ENCODE measurements at places on chromosomes 5 and 9.

DNA sequence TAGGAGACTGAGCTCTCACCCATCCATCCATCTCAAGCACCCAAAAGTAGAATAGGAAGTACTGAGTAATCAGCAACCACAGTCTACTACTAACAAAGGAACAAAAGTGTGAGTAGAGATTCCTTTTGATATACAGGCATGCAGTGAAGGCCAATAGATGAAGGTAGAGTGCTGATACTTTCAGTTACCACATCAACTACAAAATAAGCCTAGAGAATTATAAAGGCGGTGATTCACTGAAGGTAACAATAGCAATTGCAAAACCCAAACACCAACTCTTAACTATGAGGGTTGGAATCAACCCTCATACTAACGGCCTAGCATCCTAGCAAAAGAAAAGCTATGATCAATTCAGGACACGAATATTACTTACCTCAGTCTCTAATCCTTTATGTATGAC, 992.6 kb downstream of the DNAH5 start:
- no peak for DNase-seq

DNA sequence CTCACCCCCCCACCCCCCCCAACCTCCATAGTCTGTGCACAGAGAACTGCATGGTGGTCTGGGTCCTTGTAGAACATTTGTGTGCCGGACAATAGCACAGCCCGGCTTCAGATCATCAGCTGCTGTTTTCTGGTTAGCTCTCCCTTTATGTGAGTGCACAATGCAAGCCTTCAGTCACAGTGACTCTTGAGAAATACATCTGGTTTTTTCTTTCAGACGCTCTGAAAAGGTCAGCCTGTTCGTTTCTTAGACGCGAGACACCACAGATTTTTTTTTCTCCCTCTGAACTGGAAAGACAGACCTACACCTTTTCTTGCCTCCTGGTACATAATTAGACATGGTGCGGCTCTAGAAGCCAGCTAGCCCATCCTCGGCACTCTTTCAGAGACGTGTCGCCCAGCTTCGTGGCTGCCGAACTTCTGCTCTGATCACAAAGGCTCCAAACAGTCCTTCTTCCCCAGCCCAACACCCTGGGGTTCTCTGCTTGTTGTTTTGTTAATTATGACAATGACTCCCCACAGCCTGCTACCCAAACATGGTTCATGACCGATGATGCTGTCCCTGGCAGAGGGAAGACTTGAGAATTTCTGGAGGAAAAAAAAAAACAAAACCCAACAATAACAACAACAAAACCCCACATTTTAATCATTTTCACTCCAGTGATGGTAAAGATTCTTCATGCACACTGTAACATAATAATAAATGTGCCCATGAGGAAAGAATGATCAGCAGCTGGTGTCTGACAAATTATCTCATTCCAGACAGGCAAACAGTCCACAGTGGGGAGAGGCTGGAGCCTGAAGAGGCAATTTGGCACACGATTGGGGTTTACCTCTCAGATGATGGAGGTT, 241.4 kb upstream of the ZNF462 start:
- DNase-seq, result no peak

DNA sequence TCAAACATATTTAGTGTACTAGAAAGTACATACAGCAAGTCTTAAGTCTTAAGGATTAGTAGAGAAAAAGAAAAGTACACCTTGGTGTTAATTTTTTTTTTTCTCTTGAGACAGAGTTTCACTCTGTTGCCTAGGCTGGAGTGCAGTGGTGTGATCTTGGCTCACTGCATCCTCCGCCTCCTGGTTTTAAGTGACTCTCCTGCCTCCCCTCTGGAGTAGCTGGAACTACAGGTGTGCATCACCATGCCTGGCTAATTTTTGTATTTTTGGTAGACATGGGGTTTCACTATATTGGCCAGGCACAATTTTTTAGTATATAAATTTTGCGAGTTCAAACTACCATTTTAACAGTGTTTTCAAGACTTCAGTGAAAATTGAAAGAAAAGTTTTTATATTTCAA, 1941.1 kb upstream of the CDH6 start:
- DNase-seq, result no peak

DNA sequence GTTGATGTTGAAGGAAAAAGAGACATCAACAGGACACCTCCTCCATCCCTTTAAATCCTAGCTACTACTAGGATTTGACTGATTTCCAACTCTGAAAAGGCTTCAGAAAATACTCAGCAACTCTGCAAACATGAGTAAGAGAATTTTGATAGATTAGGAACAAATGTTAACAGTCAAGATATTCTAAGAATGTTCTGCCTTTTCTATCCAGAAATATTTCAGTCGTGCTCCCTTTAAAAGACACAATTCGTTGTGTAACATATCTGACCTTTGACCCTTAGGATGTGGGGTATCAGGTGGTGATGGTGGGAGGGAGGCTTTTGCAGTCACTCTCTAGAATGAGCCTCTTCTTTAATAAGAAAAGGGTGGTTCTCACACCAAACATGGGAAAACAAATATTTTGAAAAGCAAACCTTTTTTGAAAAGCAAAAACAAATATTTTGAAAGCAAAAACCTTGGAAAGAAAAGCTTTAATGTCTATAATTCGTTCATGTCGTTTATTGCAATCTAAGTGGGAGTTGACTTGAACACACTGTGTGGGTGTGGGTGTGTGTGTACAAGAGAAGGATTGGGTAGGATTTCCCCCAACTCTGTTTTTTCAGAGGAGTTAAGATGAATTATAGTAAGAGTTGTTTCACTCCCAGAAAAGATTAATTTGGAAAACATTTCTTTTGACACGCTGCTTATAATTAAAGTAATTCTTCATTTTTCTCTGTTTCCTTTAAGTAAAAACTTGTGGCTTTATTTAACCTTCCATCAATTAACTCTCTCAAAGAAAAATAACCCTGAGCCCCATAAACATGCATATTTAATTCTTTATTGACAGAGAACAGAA, 152.8 kb downstream of the TMEM167A start:
- no peak for DNase-seq

Data from pancreas (tissue), 10 donors.